Uterus (tissue), 4 donors: ENCODE measurements at places on chromosomes 5 and 9. TPM values are rescaled to one million over a fixed set of nuclear protein-coding genes. Genes with fewer than 3 reads are reported as not detected.

LHFPL2 gene
- total RNA-seq = 14.7 TPM

- no peak for DNase-seq
These were observed 1.9 kb downstream of the FNBP1 start for GRCh38 chr9:130040984-130041647.

- DNase-seq = no peak
These were observed 2.1 kb upstream of the TPM2 start for GRCh38 chr9:35691757-35692301.

DNA sequence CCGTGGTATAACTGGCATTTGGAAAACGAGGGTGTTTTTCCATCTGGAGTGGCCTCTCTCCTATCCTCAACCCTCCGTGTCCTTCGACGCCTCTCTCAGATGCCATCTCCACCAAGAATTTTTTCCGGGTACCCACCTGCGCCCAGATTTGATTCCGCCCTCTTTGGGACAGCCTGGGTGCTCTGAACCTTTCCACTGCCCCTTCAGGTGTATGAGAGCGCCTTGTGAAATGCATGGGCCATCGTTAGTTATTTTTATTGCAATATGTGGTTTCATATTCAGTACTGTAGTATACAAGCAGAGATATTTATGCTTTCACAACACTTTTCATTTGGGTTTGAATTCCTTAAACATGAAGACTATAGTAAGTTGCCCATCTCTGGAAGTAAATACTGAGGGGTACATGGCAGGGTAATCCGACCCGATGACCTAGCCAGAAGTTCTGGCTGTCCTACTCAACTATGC lies 78.2 kb upstream of the IFNE start:
- DNase-seq = no peak

ITK gene
- 0.41 TPM for total RNA-seq

DNA sequence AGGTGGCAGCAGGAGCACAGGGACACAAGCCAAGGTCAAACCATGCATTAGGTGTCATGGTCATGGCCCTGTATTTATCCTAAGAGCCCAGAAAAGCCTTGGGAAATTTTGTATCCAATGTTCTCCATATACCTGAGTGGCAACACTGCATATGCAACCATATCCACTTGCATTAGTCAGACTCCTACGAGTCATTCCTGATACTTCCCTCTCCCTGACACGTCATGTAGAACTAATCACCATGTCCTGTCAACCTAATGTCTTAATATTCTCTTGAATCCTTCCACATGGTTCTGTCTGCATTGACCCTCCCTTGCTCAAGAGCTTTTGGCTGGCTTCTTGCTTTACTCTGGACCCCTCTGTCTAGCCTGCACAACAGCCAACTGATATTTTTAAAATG lies 9.4 kb downstream of the SCGB3A2 start:
- DNase-seq = no peak
